A549 (cell line): ENCODE measurements at places on chromosomes 2 and 18.

DNA sequence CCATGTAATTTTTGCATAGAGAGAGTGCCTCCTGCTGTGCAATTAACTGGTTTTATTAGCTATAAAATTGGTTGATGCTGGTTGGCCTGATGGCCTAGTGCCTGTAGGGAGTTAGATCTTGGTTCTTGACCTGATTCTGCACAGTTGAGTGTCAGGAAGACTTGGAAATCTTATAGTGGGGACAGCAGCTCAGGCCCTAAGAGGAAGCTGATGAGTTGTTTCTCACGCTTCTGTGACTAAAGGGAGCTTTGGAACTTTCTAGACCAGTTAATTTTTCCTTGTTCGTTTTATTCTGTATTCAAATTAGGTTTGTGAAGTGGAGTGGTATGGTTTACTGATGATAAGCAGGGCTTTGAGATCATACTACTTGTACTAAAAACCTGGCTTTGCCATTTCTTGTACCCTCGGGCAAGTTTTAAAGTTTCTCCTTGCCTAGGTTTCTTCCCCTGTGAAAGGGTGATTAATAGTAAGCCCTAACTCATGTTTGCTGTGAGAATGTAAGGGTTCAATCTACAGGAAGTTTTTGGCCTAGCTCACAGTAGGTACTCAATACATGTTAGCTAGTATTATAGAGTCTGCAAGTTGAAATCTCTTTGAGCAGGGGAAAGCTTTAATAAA lies 82.1 kb downstream of the MAP3K20 start:
- no peak for DNase-seq

- no peak for DNase-seq
Observed at GRCh38 chr18:44464398-44465180, 216.1 kb upstream of the SETBP1 start.

- no peak for DNase-seq
Observed at GRCh38 chr2:200138391-200139124, 167.9 kb upstream of the SPATS2L start.

DNA sequence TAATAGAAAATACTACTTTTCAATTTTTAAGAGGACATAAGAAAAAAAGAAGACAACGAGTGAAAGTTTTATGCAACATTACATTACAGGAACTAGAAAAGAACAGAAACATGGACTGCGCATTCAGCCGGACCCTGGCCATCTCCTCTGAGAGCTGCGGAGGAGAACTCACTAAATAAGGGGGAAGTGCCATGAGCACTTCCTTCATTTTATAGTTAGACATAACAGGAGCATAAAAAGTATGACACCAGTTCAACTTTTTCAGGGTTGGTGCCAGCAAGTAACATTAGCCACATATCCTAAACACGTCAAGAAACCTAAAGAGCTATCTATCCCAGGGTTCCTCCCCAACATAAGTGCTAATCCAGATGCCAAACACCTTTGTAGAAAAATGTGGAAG lies 78.0 kb upstream of the SERTAD2 start:
- no peak for DNase-seq

GRCh38 chr18:75790111-75790510 lies 362.6 kb upstream of the SMIM21 start:
- DNase-seq = no peak

GRCh38 chr2:238022594-238023157 lies 38.1 kb upstream of the SCLY start:
- no peak for DNase-seq

- DNase-seq = no peak
Observed at GRCh38 chr18:27214831-27215230, 29.7 kb upstream of the CHST9 start.

GRCh38 chr2:126886211-126886915 lies 12.3 kb upstream of the TEX51 start:
- peak; percentile 74 for DNase-seq

GRCh38 chr2:11839916-11840315 lies 93.5 kb downstream of the LPIN1 start:
- DNase-seq = no peak

DNA sequence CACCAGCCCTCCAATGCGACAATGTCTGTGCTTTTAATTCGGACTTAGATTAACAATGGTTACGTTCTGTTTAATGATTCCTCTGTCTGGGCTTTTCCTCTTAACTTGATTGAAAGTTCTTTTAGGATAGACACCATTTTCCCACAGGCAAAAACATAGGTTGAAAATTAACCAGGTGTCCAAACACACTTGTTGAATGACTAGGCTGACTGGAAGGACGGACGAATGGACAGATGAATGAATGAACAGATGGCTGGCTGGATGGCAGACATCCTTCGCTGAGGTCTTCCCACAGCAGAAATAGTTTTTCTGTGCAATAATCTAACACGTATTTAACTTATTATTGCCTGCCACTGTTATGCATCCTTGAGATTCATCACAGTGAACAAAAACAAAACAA lies 298.8 kb downstream of the SRBD1 start:
- DNase-seq = no peak

DNA sequence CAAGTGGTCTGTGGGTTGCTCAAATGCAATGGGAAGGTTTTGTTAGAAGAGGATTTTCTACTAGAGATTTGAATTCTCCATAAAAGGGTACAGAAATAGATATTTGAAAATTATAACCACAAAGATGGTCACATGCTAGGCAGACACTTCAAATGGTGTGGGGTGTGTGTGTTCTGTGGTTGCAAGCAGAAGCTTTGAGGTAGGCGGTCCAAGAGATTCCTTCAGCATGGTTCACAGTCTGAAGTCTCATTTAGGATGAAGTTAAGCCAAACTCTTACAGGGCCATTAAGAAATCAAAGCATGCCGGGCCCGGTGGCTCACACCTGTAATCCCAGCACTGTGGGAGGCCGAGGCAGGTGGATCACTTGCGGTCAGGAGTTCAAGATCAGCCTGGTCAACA lies 38.3 kb upstream of the RMDN2 start:
- DNase-seq = no peak

- DNase-seq = no peak
Observed at GRCh38 chr2:39395313-39395712, 41.8 kb downstream of the MAP4K3 start.

DNA sequence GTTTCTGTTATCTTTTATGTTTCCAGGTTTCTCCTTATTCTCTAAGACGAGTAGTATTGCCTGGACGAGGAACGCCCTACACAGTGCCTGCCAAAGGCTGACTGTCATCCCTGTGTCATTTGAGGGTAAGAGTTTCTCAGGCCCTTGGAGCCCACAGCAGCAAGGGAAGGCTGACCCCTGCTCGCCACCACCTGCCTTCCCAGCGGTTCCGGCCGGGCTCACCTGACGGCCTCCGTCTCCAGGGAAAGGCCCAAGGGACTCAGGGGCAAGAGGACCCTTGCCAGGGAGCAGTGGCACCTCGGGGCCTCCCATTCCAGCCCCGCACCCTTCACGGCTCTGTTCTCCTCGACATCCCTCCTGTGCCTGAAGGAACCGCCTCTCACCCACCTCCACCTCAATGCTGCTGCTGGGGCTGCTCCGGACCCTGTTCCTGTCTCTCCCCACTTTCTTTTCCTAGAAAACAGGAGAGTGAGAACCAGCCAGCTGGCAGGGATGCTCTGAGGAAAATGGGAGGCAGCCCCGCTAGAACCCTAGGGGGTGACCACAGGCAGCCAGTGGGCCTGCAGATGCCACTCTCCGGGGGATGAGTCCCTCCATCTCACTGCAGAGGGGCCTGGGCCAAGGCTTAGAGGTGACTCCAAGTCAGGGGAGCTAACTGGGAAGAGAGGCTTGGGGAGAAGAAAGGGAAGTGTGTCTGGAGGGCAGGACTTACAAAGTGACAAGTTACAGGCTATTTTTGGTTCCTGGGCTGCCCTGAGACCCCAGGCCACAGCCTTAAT lies 1.9 kb downstream of the LIMS2 start:
- DNase-seq = no peak

- no peak for DNase-seq
Observed at GRCh38 chr2:184680825-184681224, 82.5 kb downstream of the ZNF804A start.

DNA sequence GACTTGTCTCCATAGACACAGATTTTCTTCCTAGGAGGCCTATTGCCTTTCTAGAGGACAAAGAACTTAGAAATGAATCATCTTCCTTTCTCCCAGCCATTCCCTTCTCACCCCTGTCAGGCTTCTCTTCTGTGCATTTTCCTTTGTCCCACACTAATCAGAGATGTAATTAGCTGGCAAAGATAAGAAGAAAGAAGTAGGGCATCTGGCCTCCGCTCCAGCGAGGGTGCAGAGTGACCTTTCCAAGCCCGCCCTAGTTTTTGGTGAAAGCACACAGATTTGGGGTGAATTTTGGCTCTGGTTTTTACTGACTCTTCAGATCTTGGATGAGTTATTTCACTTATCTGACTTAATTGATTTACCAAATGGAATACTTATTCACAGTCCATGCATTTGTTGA lies 626.5 kb downstream of the ZEB2 start:
- no peak for DNase-seq

GRCh38 chr2:203659331-203660049 lies 46.9 kb upstream of the CD28 start:
- no peak for DNase-seq
